T-helper 17 cell (primary cell): ENCODE measurements at places on chromosomes 7 and 10.

DNA sequence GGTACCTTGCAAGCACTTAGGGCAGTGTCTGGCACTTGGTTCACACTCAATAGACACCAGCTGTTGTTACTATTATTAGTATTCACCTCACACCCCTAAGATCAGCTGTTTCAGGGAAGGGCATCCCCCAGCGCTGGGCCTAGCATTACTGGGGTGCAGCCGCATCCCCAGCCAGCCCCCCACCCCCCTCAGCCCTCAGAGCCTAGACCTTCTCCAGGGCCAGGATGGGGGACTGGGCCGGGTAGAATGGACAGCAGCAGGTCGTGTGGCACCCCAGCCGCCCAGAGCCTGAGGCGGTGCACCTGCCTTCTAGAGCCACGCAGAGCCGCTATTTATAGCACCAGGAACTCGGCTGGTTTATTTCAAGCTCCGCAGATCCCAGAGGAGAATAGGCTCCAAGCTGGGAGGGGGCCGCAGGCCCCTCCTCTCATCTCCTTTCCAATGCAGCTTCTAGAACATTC is 60.5 kb downstream of the GTF2IRD1 start:
- no peak for DNase-seq

- no peak for DNase-seq
Observed at GRCh38 chr7:148537435-148537834, 53.1 kb upstream of the C7orf33 start.

DNA sequence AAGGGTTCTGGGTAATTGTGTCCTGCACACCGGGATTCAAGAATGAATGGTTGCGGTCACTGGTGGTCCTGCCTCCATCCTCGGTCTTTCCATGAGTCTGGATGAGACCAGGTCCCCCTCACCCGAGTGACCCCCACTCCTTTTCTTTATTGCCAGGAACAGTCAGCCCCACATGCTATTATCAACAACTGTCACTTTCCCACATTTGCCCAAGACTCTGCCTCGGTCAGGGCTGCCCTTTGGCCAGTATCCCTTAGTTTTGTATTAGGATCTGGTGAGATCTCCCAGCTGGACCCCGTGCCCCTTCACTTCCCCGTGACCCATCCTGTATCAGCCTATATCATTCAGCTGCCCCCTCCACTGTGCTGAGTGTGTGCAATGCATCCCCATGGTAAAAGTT is 288.3 kb downstream of the ADARB2 start:
- DNase-seq, result no peak

DNA sequence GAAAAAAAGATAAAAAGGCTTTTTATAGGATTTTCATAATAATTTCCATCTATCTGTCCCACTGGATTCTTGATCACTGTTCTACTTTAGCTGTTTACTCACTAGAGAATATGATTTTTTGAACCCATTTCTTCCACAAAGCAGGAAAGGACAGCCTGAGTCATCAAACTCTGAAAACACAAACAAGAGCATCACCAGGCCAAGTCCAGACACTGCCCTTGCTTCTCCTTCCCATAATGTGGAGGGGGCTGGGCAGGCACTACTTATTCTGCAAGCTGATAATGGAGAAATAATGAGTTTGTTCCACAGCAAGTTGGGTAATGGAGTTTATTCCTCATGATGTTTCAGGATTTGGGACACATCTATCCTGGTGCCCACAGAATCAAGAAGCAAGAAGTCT is 13.0 kb upstream of the KCNIP2 start:
- no peak for DNase-seq

DNA sequence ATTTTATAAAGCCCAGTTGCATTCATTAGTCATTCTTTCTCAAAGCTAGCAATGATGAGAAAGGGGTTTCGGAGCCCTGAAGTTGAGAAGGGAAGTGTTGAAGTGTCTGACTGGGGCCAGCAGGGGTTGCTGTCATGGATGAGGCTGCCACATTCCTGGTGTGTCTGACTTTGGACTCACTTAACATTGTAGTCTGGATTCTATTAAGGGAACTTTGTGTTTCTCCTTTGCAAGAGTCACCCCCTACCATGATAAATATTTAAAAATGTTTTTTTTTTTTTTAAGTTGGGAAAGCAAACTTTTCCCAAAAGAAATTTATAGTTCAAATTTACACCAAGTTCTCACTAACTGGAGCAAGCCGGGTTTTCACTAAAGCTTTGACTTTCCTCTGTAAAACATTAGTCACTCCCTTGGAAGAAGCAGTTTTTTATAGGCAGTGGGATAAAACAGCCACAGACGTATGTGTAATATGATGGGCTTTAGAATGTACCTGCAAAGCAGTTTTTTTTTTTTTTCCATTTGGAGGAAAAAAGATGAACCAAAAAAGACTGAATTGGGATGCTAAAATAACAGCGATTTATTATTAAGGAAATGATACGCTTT is 243.6 kb downstream of the TWIST1 start:
- no peak for DNase-seq

GRCh38 chr7:98981701-98982100 is 103.4 kb downstream of the TRRAP start:
- DNase-seq, result no peak

GRCh38 chr7:120472892-120473291 is 199.9 kb downstream of the KCND2 start:
- DNase-seq, result no peak

- no peak for DNase-seq
Observed at GRCh38 chr10:4307910-4308309, 518.1 kb upstream of the AKR1E2 start.

GRCh38 chr7:89283302-89283701 is 487.8 kb upstream of the TEX47 start:
- DNase-seq, result no peak

DNA sequence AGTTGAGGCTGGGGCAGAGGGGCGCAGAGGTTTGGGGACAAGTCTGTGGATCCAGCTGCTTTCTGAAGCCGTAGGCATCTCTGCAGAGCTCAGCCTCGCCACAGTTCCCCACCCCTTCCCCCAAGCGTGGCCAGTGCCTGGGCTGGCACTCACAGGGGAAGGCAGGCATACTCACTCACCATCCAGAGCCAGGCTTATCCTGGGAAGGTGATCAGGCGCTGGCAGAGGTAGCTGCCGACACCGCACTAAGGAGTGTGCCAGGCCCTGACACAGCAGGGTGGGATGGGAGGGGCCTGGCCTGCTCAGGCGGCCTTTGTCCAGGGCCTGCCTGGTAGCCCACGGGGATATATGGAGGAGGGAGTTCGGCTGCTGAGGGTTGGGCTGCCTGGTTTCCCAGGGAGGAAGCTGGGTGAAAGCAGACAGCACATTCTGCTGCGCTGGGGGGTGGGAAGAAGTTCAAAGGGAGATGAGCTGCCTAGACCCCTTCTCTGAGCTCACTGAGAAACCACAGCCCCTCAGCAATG is 15.9 kb downstream of the VSIR start:
- DNase-seq, result no peak

- DNase-seq, result no peak
Observed at GRCh38 chr10:22047812-22048211, 44.3 kb upstream of the DNAJC1 start.
